Stimulated activated CD8-positive, alpha-beta memory T cell treated with anti-CD3 and anti-CD28 coated beads, Interleukin-4, amount 100 ng/mL, for 4 hours (primary cell): ENCODE measurements at places on chromosomes 6 and 20.

GRCh38 chr6:84728602-84729001 lies 35.8 kb downstream of the TBX18 start:
- DNase-seq, result no peak

DNA sequence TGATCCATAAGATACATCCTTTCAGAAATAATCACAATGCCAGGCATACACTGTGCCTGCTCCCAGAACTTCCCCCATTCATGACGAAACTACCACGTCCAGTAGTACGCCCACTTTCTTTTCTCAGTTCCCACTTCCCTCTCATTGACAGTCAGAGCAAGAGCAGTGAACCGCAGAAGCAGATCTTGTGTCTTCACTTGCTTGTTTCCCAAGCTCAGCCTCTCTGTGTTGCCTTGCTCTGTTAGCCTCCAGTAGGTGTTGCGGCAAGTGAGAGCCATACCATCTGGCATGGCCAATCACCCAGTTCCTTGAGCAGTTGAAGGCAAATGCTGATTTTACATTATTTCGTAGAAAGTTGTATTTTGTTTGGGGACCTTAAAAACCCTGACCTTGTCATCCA lies 11.7 kb downstream of the UST start:
- no peak for DNase-seq

DNA sequence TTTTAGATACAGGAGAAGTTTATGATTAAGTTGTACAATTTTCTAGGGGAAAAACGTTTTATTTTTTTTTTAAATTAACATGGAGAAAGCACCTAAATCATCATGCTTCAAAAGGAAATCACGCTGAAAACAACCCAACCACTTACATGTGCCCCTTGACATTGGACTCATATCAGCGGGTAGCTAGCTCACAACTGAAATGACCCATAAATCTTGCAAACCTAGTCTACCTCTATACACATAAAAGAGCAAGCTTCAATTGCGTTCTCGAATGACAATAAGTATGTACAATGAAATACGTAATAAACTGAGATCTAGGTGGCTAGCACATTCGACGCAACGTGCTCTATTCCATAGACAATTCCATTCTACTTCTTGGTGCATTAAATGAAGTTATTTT lies 722.9 kb upstream of the AGPAT4 start:
- DNase-seq, result no peak

- no peak for DNase-seq
These were observed 87.7 kb downstream of the THEMIS start for GRCh38 chr6:127812985-127813698.

- DNase-seq, result no peak
These were observed 41.5 kb downstream of the ELMO2 start for GRCh38 chr20:46364670-46365486.

- DNase-seq, result no peak
These were observed 588.4 kb upstream of the BTBD3 start for GRCh38 chr20:11329271-11329670.

DNA sequence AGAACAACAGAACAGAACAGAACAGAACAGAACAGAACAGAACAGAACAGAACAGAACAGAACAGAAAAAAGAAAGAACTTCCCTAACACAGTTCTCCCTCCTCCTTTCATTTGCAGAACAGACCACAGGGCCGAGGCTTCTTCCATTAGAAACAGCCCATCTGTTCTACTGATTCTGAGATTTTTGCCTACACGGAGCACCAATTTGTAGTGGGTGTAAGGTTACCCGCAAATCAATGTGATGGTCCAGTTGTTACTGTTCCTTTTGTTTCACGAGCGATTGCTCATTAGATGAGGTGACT lies 734 bp upstream of the OGFRL1 start:
- DNase-seq, result no peak

- DNase-seq, result no peak
These were observed 8.9 kb upstream of the ERVFRD-1 start for GRCh38 chr6:11120271-11121005.

DNA sequence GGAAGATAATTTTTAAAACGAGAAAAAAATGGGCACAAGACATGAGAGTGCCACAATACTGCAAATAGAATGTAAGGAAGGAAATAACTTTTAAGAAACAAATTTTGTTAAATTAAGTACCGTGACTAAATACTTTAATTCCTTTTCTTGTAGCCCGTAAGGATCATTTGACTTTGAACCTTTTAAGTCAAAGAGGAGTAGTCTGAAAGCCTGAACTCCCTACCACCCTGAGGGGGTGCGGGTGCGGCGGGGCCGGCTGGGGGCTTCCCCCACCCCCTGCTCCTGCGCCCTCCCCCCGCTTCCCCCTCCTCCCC lies 231 bp upstream of the PHACTR2 start:
- DNase-seq, result no peak

- DNase-seq, result no peak
These were observed 1729.5 kb downstream of the GRIK2 start for GRCh38 chr6:103122766-103123601.

DNA sequence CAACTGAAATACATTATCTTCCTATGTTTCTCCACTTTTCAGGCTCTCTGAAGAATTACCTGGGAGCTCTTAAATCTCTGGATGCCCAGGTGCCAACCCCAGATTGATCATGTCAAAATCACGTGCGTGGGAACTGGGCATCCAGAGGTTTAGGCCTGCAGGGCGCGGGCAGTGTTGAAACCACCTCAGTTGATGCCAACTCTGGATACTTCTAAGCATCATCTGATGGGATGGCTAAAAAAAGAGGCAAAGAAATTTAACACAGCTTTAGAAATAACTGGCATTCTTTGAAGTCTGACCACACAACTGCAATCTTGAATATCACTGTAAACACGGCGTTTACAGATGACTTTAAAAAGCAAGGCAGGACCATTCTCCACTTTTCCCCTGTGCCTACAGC lies 41.9 kb downstream of the PTGIS start:
- DNase-seq, result no peak

DNA sequence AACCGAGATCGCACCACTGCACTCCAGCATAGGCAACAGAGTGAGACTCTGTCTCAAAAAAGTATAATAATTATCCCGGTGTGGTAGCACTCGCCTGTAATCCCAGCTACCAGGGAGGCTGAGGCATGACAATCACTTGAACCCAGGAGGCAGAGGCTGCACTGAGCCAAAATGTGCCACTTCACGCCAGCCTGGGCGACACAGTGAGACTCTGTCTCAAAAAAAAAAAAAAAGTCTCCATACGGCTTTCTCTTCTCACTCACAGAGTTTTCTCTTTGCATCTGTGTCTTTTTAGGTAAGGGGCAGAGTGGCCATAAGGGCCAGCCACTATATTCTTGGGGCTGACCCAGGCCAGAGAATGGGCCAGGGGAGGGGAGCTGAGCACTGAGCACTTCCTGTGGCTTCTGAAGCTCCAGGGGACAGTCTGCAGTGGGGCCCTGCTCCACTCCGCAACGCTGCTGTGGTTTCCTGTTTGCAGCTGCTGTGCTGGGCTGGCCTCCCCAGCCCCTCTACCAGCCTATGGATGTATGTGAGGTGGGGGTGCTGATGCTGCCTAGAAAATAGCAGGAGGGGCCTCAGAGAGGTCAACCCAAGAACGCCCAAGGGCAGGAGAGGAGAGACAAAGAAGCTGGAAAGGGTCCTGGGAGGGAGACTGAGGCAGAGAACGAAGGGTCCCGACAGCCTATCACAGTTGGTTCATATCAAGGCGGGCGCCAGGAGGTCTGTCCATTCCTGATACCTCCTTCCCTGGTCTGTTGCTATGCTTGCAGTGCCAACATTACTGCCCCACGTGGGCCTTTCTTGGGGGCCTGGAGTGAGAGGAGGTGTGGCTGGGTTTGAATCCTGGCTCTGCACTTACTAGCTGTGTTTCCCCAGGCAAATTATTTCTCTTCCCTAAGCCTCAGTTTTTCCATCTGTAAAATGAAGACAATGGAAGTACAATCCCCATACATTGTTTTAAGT lies 16.0 kb downstream of the SLA2 start:
- DNase-seq, result no peak

- DNase-seq, result no peak
These were observed 55.0 kb downstream of the AIG1 start for GRCh38 chr6:143115728-143116127.

DNA sequence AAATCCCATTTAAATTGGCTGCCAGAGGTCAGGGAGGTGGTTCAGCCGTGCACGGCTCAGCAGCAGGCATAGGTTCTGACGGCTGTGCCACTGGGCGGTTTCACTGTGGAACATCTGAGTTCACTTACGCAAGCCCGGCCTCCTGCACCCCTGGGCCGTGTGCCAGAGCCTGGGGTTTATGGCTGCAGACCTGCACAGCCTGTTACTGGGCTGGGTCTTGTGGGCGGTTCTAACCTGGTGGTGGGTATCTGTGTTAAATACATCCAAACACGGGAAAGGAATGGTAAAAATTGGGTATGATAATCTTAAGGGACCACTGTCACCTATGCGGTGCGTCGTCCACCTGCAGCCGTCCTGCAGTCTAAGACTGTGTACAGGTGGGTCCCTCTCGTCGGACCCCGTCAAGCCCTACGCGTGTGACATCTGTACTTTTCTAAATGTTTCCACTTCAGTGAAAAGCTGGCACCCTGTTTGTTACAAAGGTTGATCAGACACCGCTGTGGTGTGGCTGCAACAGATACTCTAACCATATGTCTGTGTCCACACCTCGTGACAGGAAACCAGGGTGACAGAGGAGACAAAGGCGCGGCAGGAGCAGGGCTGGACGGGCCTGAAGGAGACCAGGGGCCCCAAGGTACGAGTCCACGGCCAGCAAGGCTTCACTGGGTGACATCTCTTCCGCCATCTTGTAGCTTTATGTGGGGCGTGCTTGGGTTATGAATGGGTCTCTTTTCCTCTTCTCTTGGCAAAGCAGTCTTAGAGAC lies 21.5 kb downstream of the COL9A3 start:
- no peak for DNase-seq

DNA sequence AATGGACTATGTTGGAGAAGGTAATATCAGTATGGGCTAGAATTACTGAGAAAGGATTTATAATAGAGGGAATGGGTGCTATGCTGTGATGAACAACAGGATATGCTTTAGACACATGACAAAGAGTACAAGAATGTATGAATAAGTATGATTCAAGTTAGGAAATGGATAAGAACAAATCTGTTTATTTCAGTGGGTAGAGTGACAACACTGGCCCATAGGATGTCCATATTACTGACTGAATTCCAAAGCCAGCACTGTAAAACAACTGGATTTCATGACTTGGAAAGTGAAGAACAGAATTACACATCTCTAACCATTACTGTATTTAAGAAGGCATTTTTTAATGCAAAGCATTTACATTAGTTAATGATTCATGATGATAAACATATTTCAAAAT lies 35.9 kb downstream of the EPM2A start:
- DNase-seq, result no peak

- no peak for DNase-seq
These were observed 17.3 kb downstream of the STX7 start for GRCh38 chr6:132495604-132496079.

GRCh38 chr6:105193647-105194046 lies 13.8 kb upstream of the POPDC3 start:
- DNase-seq, result no peak

DNA sequence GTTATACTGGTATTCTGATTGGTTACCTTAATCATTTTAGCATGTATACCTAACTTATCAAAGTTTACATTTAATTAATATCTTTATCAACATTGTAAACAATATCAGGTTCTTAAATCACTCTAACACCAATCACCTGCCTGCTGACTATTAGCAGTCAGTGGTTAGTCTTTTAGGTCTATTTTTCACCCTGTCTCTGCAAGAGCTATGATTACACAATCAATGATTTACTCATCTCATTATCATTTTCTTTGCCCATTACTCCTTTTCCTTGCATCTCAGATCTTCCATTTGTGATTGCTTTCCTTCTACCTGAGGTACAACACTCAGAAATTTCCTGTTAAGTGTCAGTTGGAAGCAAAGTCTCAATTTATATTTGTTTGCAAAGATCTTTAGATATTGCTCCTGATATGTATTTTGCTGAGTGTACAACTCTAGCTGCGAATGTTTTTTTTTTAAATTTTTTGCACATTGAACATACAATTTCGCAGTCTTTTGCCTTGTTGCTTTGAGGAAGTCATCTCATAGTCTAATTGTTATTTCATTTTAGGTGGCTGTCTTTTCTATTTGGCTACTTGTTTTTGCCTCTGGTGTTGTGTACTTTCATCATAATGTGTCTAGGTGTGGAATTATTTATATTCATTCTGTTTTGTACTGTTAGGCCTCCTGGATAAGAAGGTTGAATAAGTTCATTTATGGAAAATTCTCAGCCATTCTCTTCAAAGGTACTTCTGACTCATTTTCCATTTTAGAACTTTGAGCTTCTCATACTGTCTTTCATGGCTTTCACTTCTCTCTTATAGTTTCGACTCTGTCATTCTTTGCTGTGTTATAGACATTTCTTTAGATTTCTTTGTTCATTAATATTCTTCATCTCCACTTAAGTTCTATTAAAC lies 104.9 kb upstream of the CEP162 start:
- DNase-seq, result no peak

- no peak for DNase-seq
These were observed 48.2 kb downstream of the HBS1L start for GRCh38 chr6:135006386-135006914.

GRCh38 chr6:113530769-113531168 lies 326.4 kb upstream of the MARCKS start:
- no peak for DNase-seq

DNA sequence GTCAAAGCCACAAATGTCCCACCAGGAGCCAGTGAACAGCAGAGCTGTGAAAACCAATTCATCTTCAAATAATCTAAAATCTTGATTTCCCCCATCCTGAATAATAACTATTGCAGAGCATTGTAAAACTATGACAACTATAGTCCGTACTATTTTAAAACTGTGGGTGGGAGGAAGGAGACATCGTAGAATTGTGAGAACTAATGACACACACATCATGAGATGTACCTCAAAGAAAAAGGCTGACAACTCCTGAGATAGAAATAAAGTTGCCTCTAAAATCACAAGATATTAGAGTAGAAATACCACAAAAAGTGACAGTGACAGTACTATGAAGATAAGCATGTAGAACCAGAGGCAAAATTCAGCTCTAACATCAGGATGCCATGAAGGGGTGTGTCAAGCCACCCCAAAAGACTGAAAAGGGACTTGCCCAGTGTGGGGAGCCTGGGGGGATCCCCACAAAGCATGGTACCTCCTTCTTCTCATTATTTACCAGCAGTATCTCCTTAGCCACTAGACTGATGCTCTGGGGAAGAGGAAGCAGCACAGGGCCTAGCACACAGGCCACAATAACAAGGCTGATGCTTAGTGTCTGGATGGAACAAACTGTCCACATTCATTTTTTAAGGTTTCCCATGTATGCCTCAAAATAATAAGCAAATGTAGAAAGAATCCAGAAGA lies 13.4 kb downstream of the NAPB start:
- no peak for DNase-seq

- no peak for DNase-seq
These were observed 10.7 kb downstream of the CLDN20 start for GRCh38 chr6:155274533-155274932.

DNA sequence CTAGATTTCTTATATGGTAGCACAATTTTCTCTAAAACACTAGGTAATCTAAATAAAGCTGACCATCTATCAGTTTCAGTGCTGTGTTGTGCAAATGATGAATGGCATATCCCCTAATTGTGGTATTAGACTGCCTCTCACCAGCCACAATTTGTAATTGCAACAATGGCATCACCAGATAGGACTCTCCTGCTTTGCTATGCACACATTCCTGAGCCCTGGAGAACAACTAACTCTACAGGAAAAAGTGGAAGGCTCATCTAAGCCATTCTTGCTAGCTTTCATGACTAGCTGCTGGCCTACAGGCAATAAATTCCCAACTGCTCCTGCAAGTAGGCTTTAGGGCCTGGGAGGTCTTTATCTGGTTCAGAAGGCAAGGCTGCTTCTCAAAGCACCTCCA lies 974.1 kb downstream of the EYS start:
- DNase-seq, result no peak

- DNase-seq, result no peak
These were observed 707.0 kb downstream of the EPM2A start for GRCh38 chr6:145028144-145028818.
